NCI-H1092 treated with DMSO at 0.1 percent for 48 hours (cell line): ENCODE measurements at places on chromosomes 2 and 18.

GRCh38 chr2:73033142-73033765 is 38.3 kb downstream of the SFXN5 start:
- DNase-seq: no peak

DNA sequence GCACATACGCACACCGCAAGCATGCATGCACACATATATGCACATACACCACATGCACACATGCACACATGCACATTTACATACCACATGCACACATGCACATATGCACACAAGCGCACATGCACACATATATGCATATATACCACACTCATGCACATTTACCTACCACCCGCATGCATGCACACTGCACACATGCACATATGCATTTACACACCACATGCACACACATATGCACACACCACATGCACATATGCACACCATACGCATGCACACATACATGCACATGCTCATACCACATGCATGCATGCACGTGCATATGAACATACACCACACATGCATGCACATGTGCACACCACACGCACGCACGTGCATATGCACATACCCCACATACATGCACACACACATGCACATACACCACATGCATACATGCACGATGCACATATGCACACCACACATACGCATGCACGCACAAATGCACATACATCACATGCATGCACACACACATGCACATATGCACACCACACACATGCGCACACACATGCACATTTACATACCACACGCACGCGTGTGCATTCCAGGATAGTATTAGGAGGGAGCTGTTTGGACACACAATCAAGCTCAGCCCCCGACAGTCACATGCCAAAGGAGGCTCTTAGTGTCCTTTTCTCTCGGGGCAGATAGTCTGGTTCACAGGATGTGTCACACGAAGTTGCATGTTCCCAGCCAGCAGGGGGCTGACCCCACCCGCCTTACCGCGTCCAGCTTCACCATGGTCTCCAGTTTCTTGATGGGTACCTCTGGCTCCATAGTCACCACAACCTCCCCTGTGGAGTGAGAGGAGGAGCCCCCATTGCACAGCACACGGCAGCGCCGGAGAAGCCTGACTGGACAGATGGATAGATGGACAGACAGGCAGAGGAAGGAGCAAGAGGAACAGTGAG is 5.9 kb downstream of the OTOF start:
- no peak for DNase-seq

- DNase-seq: peak; percentile 29
Measured at GRCh38 chr2:127857265-127857808, 618 bp downstream of the POLR2D start.

- no peak for DNase-seq
Measured at GRCh38 chr2:169080250-169081069, 11.1 kb downstream of the DHRS9 start.

DNA sequence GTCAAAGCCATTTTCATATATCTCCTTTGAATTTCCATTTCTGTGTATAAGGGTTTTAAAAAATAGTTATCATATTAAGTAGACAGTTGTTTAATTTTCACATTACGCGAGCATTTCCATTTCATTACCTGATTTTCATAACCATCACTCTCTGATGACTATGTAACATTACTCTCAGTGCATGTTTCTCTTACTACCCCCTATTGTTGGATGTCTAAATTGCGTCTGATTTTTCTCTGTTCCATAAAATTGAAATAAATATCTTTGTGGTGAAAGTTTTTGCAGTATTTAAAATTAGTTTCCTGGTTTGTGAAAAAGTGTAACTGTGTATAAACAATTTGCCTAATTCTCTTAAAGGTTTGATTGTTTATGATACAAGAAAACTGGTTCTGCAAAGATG is 123.8 kb downstream of the MYO1B start:
- no peak for DNase-seq

DNA sequence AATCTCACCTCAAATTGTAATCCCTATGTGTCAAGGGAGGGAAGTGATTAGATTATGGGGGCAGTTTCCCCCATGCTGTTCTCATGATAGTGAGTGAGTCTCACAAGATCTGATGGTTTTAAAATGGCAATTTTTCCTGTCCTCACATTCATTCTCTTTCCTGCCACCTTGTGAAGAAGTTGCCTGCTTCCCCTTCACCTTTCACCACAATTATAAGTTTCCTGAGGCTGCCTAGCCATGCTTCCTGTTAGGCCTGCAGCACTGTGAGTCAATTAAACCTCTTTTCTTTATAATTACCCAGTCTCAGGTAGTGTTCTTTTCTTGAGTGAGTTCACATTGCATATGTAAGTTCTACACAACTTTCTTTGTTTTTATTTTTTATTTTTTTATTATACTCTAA is 271.5 kb downstream of the EXOC6B start:
- DNase-seq: no peak

- DNase-seq: no peak
Measured at GRCh38 chr18:56662502-56662901, 11.3 kb downstream of the WDR7 start.

DNA sequence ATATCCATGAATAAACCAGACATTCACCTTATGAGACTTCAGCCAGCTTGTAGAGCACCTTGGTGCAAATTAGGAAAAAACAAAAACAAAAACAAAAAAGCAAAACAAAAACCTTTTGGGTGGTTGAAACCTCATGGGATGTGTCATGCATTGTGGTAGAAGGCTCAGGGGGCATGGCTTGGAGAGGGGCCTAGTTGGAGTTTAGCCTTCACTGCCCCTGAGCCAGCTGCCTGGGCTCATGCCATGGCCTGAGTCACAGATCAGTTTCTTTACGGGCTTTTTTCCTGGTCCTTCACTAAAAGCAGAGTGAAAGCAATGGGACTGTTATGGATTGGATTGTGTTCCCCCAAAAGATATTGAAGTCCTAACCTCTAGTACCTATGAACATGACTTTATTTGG is 22.0 kb upstream of the DAPL1 start:
- no peak for DNase-seq

GRCh38 chr2:12538138-12538694 is 178.5 kb upstream of the TRIB2 start:
- DNase-seq: no peak

- no peak for DNase-seq
Measured at GRCh38 chr18:61869636-61870035, 23.2 kb downstream of the RNF152 start.

DNA sequence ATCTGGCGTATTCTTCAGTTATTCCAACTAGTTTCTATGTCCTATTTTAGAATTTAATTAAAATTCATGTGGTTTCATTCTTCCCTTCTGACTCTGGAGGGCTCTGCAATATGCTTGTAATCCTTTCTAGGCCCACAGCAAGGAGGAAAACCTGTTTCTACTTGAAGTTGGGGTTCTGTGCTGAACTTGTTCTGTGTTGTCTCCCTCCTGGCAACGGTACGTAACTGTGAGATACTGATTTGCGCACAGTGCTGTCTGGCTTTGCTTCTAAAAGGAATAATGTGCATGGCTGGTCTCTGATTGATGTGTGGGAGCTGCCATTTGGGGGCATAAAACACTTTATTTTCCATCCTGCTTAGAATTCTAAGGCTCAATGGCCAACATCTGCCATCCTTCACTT is 81.7 kb downstream of the NABP1 start:
- DNase-seq: no peak

GRCh38 chr2:240594511-240595380 is 8.2 kb downstream of the CAPN10 start:
- DNase-seq: no peak

DNA sequence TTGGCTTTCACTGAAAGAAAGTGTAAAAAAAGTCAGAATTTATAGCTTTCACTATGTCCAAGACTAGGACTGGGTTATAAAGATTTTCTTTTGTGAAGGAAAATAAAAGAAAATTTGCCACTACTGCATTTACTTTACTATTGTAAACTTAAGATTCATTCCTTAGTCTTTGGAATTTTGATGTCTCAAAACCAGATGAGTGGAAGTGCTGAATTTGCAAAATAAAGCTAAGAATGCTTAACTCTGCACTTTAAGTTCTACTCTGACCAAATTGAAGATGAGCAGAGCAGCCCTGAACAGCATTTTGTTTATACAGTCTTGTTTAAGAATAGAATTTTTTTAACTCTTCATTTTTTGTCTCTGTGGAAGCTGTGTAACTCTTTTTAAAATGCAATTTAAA is 102.4 kb downstream of the ICA1L start:
- DNase-seq: no peak

DNA sequence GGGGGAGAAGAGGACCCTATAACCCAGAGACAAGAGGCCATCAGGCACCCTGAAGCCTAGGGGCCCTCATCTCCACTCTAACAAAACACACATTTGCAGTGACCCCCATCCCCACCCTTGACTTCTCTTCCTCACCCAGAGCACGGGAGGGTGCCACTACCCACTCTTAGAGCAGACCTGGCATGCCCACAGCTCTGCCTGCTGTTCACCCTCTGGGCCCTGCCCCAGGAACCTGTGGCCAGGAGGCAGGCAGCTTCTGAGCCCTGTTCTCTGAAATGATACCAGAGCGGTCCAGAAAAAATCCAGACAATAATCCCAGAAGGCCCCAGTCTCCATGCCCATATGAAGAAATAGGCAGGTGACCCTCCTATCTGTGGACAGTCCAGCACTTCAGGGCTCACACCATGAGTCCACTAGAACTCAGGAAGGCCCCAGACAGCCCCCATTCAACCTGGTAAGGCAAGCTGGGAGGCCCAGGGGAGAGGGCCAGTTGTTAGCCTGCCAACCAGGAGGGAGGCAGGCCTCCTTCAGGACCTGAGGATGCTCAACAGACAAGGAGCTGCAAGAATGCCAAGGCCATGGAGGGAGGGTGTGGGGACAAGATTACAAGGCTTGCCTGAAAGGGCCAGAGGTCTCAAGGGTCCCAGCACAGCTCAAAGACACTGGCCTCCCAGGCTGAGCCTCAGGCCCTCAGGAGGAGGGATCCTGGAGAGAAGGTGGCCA is 75.0 kb downstream of the TNS1 start:
- DNase-seq: no peak

GRCh38 chr2:211259831-211260476 is 703.6 kb downstream of the CPS1 start:
- DNase-seq: no peak
